Endodermal cell (in vitro differentiated cells): ENCODE measurements at places on chromosomes 16 and 17. TPM values are rescaled to one million over a fixed set of nuclear protein-coding genes. Genes with fewer than 3 reads are reported as not detected.
A peak's percentile ranks its signal among the peaks of the same experiment; 100 is the strongest.

- H3K4me3 ChIP-seq: no peak overlapping the region
- H3K4me1 ChIP-seq: no peaks in the 10 kb centered on the region
- no peaks in the 10 kb centered on the region for H3K27me3 ChIP-seq
Measured at GRCh38 chr17:51351080-51351479, 90.7 kb downstream of the UTP18 start.

- no peaks in the 10 kb centered on the region for H3K36me3 ChIP-seq
- no peak overlapping the region for H3K27ac ChIP-seq
- no peaks in the 10 kb centered on the region for H3K27me3 ChIP-seq
- DNase-seq: peak; percentile 56
- H3K4me1 ChIP-seq: no peaks in the 10 kb centered on the region
Measured at GRCh38 chr16:27169511-27170071, 33.7 kb upstream of the KDM8 start.

- H3K27me3 ChIP-seq: peaks cover 28% of the 10 kb centered on the region
- H3K36me3 ChIP-seq: no peaks in the 10 kb centered on the region
- H3K4me3 ChIP-seq: no peak overlapping the region
- DNase-seq: no peak
- H3K27ac ChIP-seq: no peak overlapping the region
Measured at GRCh38 chr16:23755484-23755809, 621 bp downstream of the CHP2 start.

DNA sequence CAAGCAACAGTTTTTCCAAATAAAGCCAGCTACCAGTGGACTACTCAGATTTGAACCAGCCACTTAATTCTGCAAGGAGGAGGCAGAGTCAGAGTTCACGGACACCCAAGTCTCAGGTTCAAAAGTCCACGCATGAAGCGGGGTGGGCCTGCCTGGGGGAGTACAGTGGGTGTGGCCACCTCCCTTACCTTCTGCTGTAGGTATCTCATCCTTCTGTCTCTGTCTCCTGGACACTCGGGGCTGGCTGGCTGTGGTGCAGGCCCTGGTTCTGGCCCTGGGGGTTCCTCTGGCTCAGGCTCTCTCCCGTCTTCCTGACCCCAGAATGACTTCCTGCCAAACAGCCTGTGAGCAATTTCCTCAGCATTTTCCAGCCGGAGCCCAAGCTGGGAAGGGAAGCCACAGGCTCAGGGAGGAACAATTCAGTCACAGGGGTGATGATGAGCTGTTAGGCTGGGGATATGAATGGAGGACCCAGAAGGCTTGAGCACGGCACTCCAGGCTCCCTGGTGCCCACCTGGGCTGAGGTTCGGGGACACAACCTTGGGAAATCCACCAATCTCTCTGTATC, 101.9 kb downstream of the LITAF start:
- no peaks in the 10 kb centered on the region for H3K27me3 ChIP-seq
- H3K4me1 ChIP-seq: no peaks in the 10 kb centered on the region
- H3K27ac ChIP-seq: no peak overlapping the region
- no peak for DNase-seq

DNA sequence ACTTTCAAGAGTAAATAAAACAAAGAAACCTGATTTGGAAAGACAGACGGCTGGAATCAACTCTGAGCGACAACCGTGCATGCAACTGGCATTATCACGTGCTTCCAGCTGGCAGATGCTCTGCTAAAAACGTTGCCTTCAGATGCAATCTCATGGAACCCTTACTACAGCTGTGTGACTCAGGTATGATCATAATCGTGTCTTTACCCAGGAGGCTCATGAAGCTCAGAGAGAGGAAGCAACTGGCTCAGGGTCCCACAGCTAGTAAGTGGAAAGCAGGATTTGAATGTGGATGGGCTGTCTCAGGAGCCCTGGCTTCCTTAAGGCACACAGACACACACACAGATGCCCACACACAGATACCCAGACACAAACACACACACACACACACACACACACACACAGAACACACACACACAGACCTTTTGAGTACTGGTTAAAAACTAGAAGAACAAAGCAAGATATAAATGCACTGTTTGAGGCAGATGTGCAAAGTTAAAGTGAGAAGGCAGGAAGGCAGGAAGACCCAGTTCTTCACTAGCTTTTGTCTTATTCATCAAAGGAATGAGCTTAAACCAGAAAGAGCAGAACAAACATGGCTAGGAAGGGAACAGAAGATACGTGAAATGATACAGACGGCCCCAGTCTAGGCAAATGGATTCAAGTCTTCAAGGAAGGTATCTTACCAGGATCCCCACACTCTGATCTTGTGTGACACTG, 275.2 kb downstream of the MAF start:
- DNase-seq: no peak
- no peaks in the 10 kb centered on the region for H3K27me3 ChIP-seq
- peaks cover 7% of the 10 kb centered on the region for H3K4me1 ChIP-seq
- no peaks in the 10 kb centered on the region for H3K36me3 ChIP-seq
- no peak overlapping the region for H3K27ac ChIP-seq
- H3K4me3 ChIP-seq: no peak overlapping the region

- no peak overlapping the region for H3K4me3 ChIP-seq
- no peak for DNase-seq
- H3K4me1 ChIP-seq: peaks cover 9% of the 10 kb centered on the region
- peaks cover 15% of the 10 kb centered on the region for H3K36me3 ChIP-seq
- no peak overlapping the region for H3K27ac ChIP-seq
Measured at GRCh38 chr16:10935226-10935915, 6.9 kb downstream of the DEXI start.

GRCh38 chr16:70565053-70565452, 41.4 kb downstream of the SF3B3 start:
- no peaks in the 10 kb centered on the region for H3K4me1 ChIP-seq
- DNase-seq: no peak
- no peak overlapping the region for H3K27ac ChIP-seq
- H3K4me3 ChIP-seq: no peak overlapping the region
- H3K27me3 ChIP-seq: no peaks in the 10 kb centered on the region

GRCh38 chr16:58087209-58087913, 41.8 kb downstream of the CFAP20 start:
- no peaks in the 10 kb centered on the region for H3K27me3 ChIP-seq
- H3K36me3 ChIP-seq: no peaks in the 10 kb centered on the region
- no peak overlapping the region for H3K27ac ChIP-seq
- H3K4me1 ChIP-seq: no peaks in the 10 kb centered on the region
- DNase-seq: no peak

DNA sequence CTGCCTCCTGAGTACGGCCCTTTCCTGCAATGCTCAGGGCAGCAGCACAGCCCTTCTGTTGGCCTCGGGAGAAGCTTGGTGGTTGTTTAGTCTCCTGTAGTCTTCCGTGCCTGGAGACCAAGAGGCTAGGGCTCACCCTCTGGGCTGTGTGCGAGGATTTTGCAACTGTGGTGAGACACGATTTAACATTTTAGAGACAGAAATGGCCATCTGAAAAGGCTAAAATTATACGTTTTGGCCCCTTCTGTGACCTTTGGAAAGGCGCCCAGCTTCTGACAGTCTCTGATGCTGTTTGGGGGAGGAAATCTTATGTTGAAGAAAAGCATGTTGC, 33.1 kb downstream of the FOXL1 start:
- no peak for DNase-seq
- no peaks in the 10 kb centered on the region for H3K27me3 ChIP-seq
- H3K4me1 ChIP-seq: no peaks in the 10 kb centered on the region
- H3K36me3 ChIP-seq: no peaks in the 10 kb centered on the region

COPZ2 gene
- total RNA-seq: not detected in 2 replicates

UNK gene
- total RNA-seq: 32.1 to 39.0 TPM (median 36.7 TPM) in 3 replicates

CIBAR2 gene
- total RNA-seq: not detected in 2 replicates

CCL17 gene
- total RNA-seq: not detected in 2 replicates

STAT5A gene
- total RNA-seq: 3.8 to 4.8 TPM (median 3.8 TPM) in 3 replicates

NPIPA7 gene
- total RNA-seq: 7.8 to 13.5 TPM (median 9.7 TPM) in 3 replicates

LLGL2 gene
- total RNA-seq: 93.4 to 160 TPM (median 149 TPM) in 3 replicates

NUDT16L1 gene
- total RNA-seq: 40.2 and 40.7 TPM in 2 replicates

ATP2A3 gene
- 1.4 to 2.0 TPM (median 1.5 TPM) in 3 replicates for total RNA-seq

TEX19 gene
- total RNA-seq: 0.23 and 0.48 TPM in 2 replicates
